Hematopoietic multipotent progenitor cell treated with erythropoietin and hydrocortisone succinate and interleukin-3 and kit ligand, for 17 days (in vitro differentiated cells): ENCODE measurements at places on chromosomes 5 and 9.

GRCh38 chr5:143200781-143201398 is 202.6 kb downstream of the NR3C1 start:
- peak; percentile 15 for DNase-seq

- no peak for DNase-seq
Observed at GRCh38 chr5:80125962-80126480, 90.9 kb downstream of the THBS4 start.

DNA sequence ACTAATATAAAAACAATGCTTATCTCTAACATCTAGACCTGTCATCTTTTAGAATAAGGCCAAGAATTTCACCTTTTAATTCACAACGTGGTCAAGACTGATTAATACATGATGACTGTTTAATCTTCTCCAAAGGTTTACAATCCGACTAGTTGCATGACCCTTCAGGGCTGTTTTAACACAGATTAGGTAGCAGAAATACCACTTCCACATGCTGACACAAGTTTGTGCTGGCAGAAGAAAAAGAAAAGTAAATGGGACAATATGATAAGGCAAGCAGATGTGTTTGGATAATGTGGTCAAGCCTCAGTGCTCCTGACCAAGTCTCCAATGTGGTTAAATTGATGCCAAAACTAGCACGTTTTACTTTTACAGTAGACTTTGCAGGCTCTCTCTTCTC is 31.1 kb downstream of the SEMA6A start:
- no peak for DNase-seq

- DNase-seq = no peak
Observed at GRCh38 chr5:135227064-135228022, 171.7 kb downstream of the MACROH2A1 start.

DNA sequence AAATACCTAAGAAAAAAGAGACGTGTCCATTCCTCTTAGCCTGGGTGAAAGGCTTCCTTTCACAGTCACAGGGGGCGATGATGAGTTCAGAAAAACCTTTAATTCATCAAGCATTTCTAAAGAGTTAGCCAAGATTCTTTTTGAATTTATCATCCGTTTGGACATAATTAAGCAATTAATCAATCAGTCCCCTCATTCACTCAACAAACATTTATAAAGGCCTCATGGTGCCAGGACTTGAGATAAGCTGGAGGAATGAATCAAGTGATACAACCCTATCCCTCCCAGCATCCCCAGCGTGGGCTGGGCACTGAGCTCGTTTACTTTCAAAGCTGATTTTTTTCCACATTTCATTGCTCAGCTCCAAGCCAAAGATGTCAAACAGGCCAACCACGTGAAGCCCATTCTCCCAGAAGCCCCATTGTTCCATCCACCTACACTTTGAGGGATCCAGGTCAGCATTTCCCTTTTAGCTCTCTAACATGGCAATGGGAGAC is 140.5 kb downstream of the SLIT3 start:
- DNase-seq = no peak
